ENCODE measurements at places on chromosomes 1 and 21.

DNA sequence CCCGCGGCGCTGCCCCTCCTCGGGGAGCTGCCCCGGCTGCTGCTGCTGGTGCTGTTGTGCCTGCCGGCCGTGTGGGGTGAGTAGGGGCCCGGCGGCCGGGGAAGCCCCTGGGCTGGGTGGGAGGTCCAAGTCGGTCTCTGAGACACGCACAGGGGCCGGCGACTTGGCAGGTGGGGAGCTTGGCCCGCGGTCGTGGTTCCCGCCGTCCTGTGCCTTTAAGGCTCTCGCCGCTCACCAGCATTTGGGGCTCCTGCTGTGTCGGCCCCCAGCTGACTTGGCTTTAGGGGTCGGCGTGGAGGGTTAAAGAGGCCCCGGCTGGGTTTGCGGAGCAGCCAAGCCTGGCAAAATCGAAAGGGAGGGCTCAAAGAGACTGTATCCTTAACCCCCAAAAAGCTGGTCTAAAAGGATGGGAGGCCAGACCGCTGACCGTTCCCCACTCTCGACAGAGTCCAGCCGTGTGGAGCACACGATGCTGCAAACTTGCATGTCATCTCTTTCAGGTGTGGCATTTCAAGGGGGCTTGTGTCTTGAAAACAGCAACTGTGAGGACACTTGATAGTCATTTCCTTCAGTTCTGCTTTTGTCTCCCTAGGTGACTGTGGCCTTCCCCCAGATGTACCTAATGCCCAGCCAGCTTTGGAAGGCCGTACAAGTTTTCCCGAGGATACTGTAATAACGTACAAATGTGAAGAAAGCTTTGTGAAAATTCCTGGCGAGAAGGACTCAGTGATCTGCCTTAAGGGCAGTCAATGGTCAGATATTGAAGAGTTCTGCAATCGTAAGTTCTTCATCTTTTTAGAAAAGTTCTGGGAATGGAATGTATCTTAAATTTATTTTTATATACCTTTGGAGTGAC lies 540 bp downstream of the CD55 start:
- DNase-seq, result no peak

- DNase-seq, result no peak
Measured at GRCh38 chr1:51878308-51878615, 265 bp downstream of the NRDC start.

- DNase-seq, result no peak
Measured at GRCh38 chr1:240462766-240463395, 149.1 kb downstream of the GREM2 start.

- no peak for DNase-seq
Measured at GRCh38 chr1:26268290-26269197, 11.3 kb upstream of the SH3BGRL3 start.

DNA sequence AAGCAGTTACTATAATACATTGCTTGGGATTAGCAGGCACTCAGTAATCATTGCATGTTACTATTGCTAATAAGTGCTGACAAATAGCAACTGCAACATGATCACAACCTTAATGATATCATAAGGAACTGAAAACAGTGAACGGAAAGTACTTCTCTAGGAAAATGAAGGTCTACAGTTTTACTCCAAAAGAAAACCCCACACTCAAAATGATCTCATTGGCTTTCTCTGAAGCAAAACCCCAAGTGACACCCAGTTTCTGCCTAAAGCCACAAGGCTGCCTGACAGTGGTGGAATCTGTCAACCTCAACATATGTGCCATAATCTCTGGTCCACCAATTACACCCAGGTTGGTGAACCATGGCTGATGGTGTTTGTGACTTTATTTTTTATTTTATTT lies 137.6 kb downstream of the PTGER3 start:
- DNase-seq, result no peak

- no peak for DNase-seq
Measured at GRCh38 chr1:156124557-156125483, 10.3 kb downstream of the LMNA start.

GRCh38 chr1:3249631-3250501 lies 180.9 kb downstream of the PRDM16 start:
- DNase-seq, result no peak

- no peak for DNase-seq
Measured at GRCh38 chr1:90356991-90357390, 360.1 kb downstream of the BARHL2 start.

DNA sequence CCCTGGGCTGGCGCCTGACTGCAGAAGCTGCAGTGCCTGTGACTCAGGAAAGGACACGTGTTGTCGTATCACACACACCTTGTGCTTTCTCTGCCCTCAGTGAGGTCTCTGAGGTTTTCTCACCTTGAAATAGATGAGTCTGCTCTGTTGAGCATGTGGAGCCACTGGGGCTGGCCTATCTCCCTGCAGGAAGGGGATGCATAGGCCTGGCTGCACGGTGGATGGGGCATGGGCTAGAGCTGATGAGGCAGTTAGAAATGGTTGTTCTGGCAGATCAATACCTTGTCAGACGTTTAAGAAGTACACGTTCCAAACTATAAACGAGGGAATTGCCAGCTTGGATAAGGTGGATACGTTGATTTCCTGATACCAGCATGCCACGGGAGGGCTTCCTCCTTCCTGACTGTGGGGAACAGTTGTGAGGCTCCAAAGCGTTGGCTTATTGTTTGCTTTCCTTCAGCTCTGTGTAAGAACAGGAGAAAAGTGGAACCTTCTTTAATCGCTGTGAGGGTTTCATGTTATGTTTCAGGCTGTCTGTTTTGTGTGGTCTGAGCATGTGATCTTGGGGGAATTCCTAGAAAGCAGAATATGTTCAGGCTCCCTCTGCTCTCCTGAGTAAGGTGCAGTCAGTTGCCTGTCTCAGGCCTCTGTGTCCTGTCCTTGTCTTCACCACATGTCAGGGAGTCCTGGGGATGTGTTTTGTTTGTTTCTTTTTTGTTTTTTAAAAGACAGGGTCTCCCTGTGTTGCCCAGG lies 44.8 kb downstream of the PCNT start:
- DNase-seq, result peak; percentile 10

- no peak for DNase-seq
Measured at GRCh38 chr1:229114315-229114714, 156.6 kb upstream of the RAB4A start.

- DNase-seq, result no peak
Measured at GRCh38 chr1:92186081-92186480, 31.6 kb upstream of the C1orf146 start.

- no peak for DNase-seq
Measured at GRCh38 chr1:96145492-96145891, 576.1 kb upstream of the PTBP2 start.

- no peak for DNase-seq
Measured at GRCh38 chr1:2595812-2596529, 9.4 kb downstream of the PRXL2B start.

GRCh38 chr1:154896771-154897286 lies 26.7 kb upstream of the KCNN3 start:
- DNase-seq, result no peak

DNA sequence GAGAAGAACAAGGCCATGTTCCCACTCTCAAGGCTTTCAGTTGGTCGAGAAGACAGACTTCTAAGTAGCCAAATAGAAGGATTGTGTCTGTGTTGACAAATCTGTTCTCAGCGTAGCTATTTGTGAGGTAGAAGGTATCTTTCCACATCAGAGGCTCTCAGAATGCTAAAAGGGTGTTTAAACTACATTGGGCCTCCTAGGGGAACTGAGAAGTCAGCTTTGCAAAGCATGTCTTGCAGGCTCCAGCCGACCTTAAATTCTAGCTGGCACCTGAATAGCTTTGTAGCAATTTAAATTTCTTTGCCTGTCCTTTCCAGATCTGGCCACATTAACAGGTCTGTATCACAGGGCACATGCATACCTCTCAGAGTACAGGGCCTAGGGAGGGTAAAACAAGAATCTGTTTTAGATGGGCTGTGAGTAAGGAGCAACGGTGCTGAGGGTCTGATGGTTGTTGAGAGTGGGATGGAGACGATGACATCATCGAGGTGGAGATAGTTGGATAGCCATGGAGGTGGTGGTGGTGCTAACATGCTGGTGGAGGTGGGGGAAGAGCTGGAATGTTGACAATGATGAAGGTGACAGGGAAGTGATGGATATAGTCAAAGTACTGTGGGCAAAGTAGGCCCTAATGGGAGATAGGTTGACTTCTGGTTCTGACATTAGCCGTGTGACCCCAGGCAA lies 17.0 kb upstream of the DMBX1 start:
- DNase-seq, result no peak

DNA sequence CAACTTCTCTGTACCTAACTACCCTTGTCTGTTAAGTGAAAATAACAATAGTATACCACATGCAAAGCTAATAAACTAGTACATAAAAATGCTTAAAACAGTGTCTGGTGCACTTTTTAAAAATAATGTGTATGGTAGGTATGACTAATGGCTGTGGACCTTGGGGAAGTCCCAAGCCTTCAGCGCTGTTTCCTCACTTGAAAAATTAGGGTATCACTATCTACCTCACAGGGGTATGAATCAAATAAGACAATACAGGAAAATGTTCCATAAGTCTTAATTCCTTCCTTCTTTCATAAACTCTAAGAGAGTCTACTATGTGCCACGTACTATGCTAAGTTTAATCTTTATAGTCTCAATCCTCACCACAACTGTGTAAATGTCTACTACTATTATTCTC lies 32.0 kb downstream of the EGLN1 start:
- DNase-seq, result no peak

- no peak for DNase-seq
Measured at GRCh38 chr1:27713139-27713725, 12.5 kb upstream of the FAM76A start.

GRCh38 chr1:61158591-61158990 lies 76.2 kb downstream of the NFIA start:
- DNase-seq, result no peak

DNA sequence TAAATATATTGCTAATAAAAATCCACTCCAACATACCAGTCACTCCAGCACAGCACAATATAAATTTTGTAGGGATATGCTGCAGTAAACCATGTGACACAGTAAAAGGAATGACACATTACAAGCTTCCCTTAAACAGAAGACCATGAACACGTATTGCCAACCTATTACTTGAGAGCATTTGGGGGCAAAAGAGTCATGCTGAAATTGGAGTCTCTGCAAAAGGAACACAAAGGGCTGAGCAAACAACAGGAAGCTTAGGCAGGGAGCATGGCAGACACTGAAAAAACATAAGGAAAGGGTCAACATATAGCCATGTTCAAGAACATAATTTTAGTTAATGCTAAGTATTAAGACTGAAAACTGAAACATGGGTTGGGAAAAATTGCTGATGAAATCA lies 214.5 kb downstream of the SMYD3 start:
- no peak for DNase-seq

- no peak for DNase-seq
Measured at GRCh38 chr1:200238311-200238710, 171.5 kb downstream of the ZNF281 start.

- no peak for DNase-seq
Measured at GRCh38 chr1:8787218-8787617, 30.2 kb downstream of the RERE start.

- DNase-seq, result no peak
Measured at GRCh38 chr1:18398791-18399530, 81.8 kb upstream of the KLHDC7A start.

GRCh38 chr1:28790377-28791035 lies 21.5 kb upstream of the OPRD1 start:
- no peak for DNase-seq

- no peak for DNase-seq
Measured at GRCh38 chr1:17193222-17194132, 11.5 kb upstream of the PADI1 start.

DNA sequence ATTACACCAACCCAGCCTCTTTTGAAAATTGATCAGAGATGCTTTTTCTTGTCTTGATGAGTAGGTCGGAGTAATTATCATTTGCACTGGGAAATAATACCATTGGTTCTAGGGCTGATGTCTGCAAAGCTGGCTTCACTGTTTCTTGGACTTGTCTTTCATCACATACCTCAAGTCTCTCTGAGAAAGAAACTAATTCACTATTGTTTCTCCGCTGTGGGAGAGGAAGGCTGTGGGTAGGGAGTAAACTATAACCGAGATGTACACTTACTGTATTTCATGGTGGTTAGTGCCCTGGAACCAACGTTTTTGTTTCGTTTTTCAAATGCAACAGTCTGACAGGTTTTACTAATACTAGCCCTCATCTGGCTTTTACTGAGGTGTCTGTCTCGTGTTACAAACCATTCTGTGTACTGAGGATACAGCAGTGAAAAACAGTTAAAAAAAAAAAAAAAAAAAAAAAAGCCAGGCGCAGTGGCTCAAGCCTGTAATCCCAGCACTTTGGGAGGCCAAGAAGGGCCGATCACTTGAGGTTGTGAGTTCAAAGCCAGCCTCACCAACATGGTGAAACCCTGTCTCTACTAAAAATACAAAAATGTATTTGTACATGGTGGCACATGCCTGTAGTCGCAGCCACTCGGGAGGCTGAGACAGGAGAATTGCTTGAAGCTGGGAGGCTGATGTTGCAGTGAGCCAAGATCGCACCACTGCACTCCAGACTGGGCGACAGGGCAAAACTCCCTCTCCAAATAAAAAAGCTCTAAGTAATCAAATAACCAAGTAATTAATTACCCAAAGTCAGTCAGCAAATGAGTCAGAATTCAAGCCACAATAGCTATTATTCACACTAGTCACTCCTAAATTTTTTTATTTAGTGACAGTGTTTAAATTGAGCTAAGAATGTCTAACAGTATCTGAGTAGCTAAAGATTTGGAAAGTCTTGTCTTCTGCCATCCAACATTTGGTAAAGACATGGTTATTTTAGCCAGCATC lies 23.3 kb downstream of the TOMM20 start:
- DNase-seq, result no peak
